Prostate gland (tissue), 2 donors: ENCODE measurements at places on chromosomes 7 and 10. TPM values are rescaled to one million over a fixed set of nuclear protein-coding genes. Genes with fewer than 3 reads are reported as not detected.

GRCh38 chr10:96719850-96720421 lies 378 bp downstream of the PIK3AP1 start:
- no peak for DNase-seq
- H3K27ac ChIP-seq = peak overlapping the region; percentile 43
- H3K36me3 ChIP-seq = no peaks in the 10 kb centered on the region
- no peaks in the 10 kb centered on the region for H3K27me3 ChIP-seq
- H3K4me3 ChIP-seq = peak overlapping the region; percentile 56
- no peaks in the 10 kb centered on the region for H3K4me1 ChIP-seq

DNA sequence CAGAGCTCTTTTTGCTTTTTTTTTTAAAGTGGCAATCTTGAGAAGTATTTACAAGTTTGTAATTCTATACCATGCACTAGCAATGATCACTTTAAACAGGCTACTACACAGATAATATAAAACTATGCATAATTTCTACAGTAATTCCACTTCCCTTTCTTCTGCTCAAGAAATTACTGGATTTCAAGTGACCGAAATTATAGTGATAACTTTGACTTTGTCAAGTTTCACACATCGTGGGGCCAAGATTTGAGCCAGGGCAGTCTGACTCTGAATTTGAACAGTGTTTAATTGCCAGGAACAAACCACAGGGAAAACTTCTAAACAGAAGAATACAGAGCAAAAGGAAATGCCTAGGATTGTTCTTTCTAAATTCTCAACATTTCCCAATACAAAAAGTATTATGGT lies 288.3 kb upstream of the MKLN1 start:
- no peaks in the 10 kb centered on the region for H3K27me3 ChIP-seq
- H3K27ac ChIP-seq = peak overlapping the region; percentile 9
- no peak for DNase-seq

DNA sequence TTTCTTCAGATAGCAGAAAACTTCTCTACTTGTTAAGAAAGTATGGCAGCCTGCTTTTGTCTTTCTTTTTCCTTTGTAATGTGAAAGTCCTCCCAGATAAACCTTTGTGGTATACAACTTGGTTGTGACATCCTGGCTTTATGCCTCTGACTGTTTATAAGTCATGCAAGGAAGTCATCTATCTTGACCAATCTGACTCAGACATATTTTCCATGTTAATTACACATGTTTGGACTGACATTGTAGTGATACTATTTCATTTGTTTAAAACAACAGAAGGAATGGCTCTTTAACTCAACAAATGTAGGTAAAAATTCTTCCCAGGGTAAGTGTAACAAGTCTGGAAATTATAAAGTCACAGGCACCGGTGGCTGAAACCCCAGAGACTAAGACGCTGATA lies 341.6 kb upstream of the MEOX2 start:
- H3K27ac ChIP-seq = no peak overlapping the region
- no peaks in the 10 kb centered on the region for H3K27me3 ChIP-seq
- no peak overlapping the region for H3K4me3 ChIP-seq
- no peaks in the 10 kb centered on the region for H3K4me1 ChIP-seq

DNA sequence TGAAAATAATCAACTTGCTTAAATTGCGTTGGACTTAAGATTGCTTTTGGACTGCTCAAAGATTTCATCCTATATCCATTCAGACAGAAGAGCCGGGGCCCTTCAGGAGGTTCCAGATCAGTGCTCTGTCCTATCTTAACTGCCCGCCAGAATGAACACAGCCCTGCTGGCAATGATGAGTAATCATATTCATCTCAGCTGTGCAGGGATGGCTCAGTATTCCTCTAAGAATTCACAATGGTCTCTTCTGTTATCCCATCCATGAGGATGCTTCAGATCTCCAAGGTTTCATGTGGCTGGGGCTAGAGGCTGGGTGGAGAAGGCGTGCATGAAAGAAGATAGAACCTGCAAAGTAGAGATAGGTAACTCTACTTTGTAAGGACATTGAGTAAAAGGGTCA lies 80.0 kb upstream of the NPVF start:
- H3K27ac ChIP-seq = no peak overlapping the region
- H3K27me3 ChIP-seq = peaks cover 2% of the 10 kb centered on the region
- no peak overlapping the region for H3K4me3 ChIP-seq
- H3K4me1 ChIP-seq = no peaks in the 10 kb centered on the region
- no peaks in the 10 kb centered on the region for H3K36me3 ChIP-seq

- H3K27ac ChIP-seq = no peak overlapping the region
- H3K36me3 ChIP-seq = no peaks in the 10 kb centered on the region
- DNase-seq = no peak
- H3K27me3 ChIP-seq = no peaks in the 10 kb centered on the region
Measured at GRCh38 chr10:110461088-110461487, 36.6 kb upstream of the DUSP5 start.

DNA sequence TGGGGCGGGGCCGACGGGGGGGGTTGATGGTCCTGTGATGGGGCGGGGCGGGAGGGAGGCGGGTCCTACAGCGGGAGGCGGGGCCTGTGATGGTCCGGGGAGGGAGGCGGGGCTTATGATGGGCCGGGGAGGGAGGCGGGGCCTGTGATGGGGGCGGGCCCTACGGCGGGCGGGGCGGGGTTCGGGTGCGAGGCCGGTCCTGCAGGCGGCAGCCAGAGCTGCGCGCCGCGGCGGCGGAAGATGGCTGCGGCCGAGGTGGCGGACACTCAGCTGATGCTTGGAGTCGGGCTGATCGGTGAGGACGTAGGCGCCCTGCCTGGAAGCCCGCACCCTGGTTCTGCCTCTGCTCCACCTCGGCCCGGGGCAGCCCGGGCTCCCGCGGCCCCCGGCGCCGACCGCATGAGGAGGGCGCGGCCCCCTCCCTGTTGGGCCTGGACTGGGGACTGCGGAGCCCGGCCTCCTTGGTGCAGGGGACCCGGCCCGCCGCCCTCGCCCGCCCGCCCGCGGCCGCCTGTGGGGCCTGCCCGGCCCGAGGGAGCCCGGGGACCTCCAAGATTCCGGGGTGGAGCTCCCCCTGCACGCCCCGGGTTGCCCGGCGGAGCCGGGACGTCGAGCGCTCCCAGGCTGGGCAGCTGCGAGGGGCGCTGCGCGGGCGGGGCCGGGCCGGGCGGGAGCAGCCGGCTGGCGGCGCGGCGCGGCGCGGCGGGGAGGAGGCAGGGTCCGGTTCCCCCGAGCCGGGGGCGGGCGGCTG lies at the start of gene DENND10:
Gene DENND10, plus strand, starts transcription at position 211 of the 751 bp plus-strand sequence. Its CDS starts 30 bp downstream, at position 241.
- no peaks in the 10 kb centered on the region for H3K36me3 ChIP-seq
- H3K4me1 ChIP-seq = no peaks in the 10 kb centered on the region
- peak within 1 kb of the TSS; percentile 83 for H3K4me3 ChIP-seq
- H3K27me3 ChIP-seq = no peaks in the 10 kb centered on the region
- peak; percentile 88 for DNase-seq
- H3K27ac ChIP-seq = peak within 1 kb of the TSS; percentile 61

- peak overlapping the region; percentile 61 for H3K4me3 ChIP-seq
- DNase-seq = no peak
- no peaks in the 10 kb centered on the region for H3K27me3 ChIP-seq
- H3K36me3 ChIP-seq = peaks cover under 1% of the 10 kb centered on the region
- H3K4me1 ChIP-seq = peaks cover 4% of the 10 kb centered on the region
Measured at GRCh38 chr7:104208421-104208780, 588 bp upstream of the ORC5 start.

DNA sequence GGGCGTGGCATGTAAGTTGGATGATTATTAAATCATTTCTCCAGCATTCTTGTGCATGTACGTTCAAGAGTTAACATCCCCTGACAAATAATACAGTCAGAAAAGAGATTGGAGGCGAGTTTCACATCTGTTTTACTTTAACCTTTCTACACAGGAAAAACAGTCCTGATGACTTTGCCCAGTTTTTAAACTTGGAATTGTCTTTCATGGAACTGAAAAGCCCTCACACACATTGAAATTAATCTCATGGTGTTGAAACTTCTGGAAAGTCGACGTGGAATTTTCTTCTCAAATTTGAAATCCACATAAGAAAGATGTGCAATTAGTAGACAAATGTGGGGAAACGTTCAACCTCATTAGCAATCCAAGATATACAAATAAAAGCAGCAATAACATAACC lies 31.2 kb upstream of the ZNF438 start:
- H3K4me1 ChIP-seq = no peaks in the 10 kb centered on the region
- no peak overlapping the region for H3K27ac ChIP-seq
- no peak overlapping the region for H3K4me3 ChIP-seq
- DNase-seq = no peak

- no peak overlapping the region for H3K4me3 ChIP-seq
- no peaks in the 10 kb centered on the region for H3K27me3 ChIP-seq
- no peaks in the 10 kb centered on the region for H3K36me3 ChIP-seq
- no peak overlapping the region for H3K27ac ChIP-seq
- no peaks in the 10 kb centered on the region for H3K4me1 ChIP-seq
Measured at GRCh38 chr7:155899596-155899995, 87.3 kb upstream of the SHH start.

DNA sequence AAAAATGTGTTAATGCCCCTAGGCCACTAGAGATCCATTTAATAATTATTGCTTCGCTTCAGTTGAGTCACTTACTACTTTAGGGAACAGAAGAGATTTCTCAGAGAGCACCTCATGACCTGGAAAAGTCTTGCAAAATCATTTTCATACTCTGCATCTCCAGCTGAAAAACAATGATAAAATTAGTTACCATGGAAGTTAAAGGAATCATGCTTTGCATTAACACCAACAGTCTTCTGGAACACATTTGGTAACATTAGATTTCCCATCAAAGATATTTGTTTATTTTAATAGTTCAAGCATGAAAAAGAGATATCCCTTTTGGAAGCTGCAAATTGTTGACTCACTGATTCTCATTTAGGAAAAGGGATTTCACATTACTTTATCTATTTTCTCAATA lies 1.8 kb upstream of the STEAP2 start:
- H3K27ac ChIP-seq = no peak overlapping the region
- no peak for DNase-seq
- no peaks in the 10 kb centered on the region for H3K36me3 ChIP-seq
- H3K4me1 ChIP-seq = no peaks in the 10 kb centered on the region
- H3K4me3 ChIP-seq = no peak overlapping the region

DNA sequence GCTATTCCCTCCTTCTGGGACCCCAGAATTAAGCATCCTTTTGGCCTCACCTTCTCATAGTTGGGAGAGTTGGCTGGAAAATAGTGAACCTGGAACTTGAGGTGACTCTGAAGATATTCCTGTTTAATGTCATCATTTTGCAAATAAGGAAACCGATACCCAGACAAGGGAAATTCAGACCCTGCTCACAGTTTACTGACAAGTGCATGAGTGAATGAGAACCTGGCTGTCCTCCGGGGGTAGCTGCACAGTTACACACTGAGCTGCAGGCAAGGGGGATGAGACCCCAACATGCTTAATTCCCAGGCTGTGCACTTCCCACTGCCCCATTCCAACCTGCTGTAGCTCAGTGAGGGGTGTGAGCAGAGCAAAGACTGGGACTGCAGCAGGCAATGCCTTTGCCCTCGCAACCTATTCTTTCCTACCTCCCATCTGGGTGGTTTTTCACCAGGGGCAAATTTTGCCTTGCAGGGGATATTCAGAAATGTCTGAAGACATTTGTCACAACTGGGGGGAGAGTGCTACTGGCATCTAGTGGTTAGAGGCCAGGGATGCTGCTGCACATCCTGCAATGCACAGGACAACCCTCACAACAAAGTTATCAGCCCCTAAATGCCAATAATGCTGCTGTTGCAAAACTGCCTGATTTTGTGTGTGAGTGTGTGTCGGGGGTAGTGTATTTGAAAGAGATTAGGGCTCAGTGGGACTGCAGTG lies 136.2 kb downstream of the SORCS3 start:
- no peaks in the 10 kb centered on the region for H3K36me3 ChIP-seq
- H3K4me1 ChIP-seq = no peaks in the 10 kb centered on the region
- peaks cover 5% of the 10 kb centered on the region for H3K27me3 ChIP-seq
- no peak overlapping the region for H3K27ac ChIP-seq
- no peak overlapping the region for H3K4me3 ChIP-seq
- DNase-seq = no peak

DNA sequence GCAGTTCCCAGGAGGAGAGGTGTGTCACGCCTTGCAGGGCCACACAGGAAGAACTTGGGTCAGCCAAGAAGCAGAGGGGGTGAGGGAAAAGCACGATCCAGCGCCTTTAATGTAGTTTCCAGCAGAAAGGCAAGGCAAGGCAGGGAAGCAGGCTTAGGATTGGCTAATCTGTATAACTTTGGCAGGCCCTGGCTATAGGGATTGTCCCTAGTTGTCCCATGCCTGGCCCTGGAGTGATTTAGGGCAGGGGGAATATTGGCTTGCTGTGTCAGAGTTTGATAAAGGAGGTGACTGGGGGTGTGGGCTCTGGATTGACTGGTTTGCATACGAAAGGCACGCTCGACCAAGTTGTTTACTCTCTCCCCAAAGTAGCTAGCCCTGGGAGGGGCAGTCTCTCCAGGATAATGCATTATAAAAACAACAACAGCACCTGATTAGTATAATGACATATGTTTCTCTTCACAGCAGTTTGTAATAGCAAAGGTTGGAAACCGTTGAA lies 44.5 kb downstream of the RBM28 start:
- no peaks in the 10 kb centered on the region for H3K4me1 ChIP-seq
- no peak for DNase-seq
- no peak overlapping the region for H3K4me3 ChIP-seq
- H3K27ac ChIP-seq = no peak overlapping the region
- no peaks in the 10 kb centered on the region for H3K27me3 ChIP-seq

- H3K27me3 ChIP-seq = no peaks in the 10 kb centered on the region
- no peaks in the 10 kb centered on the region for H3K4me1 ChIP-seq
- DNase-seq = no peak
- H3K4me3 ChIP-seq = no peak overlapping the region
Measured at GRCh38 chr7:12738665-12739064, 51.2 kb downstream of the ARL4A start.

DNA sequence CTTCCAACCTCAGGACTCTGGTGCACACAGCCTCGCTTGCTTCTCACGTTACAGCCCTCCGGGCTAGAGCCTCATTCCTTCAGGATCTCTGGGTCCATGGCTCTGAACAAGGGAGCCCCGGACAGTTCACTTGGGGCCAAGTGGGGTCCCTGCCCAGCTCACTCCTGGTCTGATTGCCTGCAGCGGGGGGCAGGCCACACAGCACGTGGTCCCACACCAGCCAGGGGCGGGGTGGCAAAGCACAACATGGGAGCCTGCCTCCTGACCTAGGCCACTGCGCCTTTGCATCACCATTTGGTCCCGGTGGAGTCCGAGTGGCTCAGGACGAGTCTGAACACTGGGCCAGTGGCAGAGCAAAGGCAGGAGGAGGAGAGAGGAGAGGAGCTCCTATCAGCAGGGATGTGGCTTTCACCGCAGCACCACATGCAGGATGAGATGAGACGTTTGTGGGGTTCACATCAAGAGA lies 13.4 kb upstream of the CRYGN start:
- H3K4me1 ChIP-seq = no peaks in the 10 kb centered on the region
- no peaks in the 10 kb centered on the region for H3K27me3 ChIP-seq

- no peaks in the 10 kb centered on the region for H3K27me3 ChIP-seq
- DNase-seq = no peak
- H3K36me3 ChIP-seq = no peaks in the 10 kb centered on the region
- H3K27ac ChIP-seq = no peak overlapping the region
Measured at GRCh38 chr7:69657985-69658384, 59.7 kb downstream of the AUTS2 start.

GLCCI1 gene
- total RNA-seq = 9.1 TPM

GPRIN2 gene
- 4.3 TPM for total RNA-seq

OR6B1 gene
- total RNA-seq = not detected

ASIC3 gene
- total RNA-seq = 1.7 TPM

CCDC172 gene
- total RNA-seq = not detected

FOXI2 gene
- total RNA-seq = not detected

CALHM1 gene
- not detected for total RNA-seq

ASAH2 gene
- total RNA-seq = 1.1 TPM

ERVW-1 gene
- total RNA-seq = not detected

CHN2 gene
- 29.1 TPM for total RNA-seq

BEND7 gene
- 44.5 TPM for total RNA-seq
